NCI-H1930 (cell line): ENCODE measurements at places on chromosomes 2 and 18.

- no peak for DNase-seq
These were observed 144.1 kb upstream of the CELF4 start for GRCh38 chr18:37709740-37710139.

DNA sequence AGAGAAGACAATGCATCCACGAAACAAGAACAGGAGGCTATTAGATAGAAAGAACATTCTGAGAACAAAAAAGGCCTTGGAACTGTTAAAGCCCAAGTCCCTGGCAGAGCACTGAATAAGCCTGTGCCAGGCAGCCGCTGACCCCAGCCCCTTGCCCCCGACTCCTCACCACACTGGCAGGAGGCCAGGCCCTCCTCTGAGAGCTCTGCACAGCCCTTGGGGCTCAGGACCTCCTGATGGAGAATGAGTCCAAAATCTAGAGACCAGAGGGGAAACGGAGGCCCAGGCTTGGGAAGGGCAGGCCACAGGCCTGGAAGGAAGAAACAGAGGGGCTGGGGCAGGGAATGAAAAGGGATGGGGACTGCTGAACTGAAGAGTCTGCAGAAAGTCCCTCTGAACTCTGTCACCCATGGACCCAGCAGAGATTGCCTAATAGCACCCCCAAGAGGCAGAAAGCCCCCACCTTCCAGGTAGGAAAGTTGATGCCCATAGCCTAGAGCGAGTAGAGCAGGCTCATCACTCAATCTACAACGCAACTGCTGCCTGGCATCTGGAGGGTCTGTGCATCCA, 18.3 kb upstream of the TNS1 start:
- no peak for DNase-seq

DNA sequence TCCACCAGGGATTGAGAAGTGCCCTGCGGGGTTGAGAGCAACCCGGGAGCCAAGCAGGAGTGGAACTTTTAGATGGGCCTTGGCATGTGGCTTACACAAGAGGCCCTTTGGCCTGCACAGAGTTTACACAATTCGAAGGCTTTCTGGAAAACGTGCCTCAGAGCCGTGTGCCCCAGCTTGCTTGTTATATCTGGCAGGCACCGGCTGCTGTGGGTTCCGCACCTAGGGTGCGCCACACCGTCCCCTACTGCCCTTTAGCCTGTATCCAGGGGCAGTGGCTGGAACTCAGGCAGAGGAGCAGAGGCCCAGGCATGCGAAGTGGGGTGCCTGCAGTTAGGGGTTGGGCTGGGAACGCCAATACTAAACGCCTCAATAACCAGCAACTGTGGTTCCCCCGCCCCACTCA, 32.9 kb upstream of the EDAR start:
- no peak for DNase-seq

GRCh38 chr2:211429256-211429920, 873.0 kb downstream of the CPS1 start:
- DNase-seq = no peak

DNA sequence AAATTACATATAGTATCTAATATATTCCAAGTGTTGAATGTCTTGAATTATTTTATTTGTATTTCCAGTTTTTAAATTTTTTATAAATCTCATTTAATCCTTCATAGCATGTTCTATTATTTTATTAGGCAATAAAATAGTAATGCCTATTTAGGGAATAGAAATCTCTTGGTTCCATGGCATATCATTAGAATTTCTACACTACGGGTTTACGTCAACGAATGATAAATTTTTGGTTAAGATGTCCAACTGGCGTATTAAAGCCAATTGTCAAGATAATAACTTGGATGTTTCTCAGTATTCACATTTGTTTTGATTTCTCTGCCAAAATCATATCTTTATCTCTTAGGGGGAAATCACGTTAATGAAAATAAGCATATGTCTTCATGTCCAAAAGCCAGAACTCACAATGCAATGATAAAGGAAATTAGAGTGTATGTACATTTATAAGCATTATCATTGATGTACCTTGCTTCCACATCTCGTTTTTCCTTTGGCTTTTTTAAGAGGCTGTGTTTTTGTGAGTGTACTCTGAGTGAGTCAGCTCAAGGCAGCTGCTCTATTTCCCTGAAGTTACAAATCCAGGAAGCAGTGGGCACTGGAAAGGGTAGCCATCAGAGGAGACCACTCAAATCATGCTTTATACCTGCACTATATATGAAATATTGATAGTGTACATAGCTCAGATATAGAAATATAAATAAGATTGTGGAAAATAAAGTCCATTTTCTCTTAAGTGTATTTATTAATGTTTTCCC, 115.8 kb upstream of the PDE1A start:
- DNase-seq = no peak
